DND-41 (cell line): ENCODE measurements at places on chromosomes 5 and 9.

DNA sequence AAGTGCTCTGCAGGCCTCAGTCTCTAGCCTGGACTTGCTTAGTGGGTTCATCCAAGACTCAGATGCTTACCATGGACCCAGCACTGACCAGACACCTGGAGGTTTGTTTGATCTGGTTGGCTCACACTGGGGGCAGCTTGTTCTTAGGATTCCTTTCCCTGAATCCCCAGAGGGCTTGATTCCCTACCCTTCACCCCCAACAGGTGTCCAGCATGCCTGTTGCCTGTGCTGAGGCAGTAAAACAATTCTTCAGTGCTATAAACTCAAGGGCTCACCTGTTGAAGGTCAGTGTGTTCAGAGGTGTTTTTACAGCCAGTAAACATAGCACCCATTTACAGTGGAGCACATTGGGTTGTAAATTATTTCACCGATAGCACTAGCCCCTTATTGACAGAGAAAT lies 123.8 kb upstream of the KLF4 start:
- H3K27ac ChIP-seq = no peak overlapping the region
- no peaks in the 10 kb centered on the region for H3K27me3 ChIP-seq
- H3K36me3 ChIP-seq = no peaks in the 10 kb centered on the region
- DNase-seq = no peak
- no peak overlapping the region for H3K4me3 ChIP-seq

- H3K36me3 ChIP-seq = peaks cover 11% of the 10 kb centered on the region
- peaks cover 7% of the 10 kb centered on the region for H3K27me3 ChIP-seq
- peaks cover 30% of the 10 kb centered on the region for H3K4me1 ChIP-seq
- peak; percentile 7 for DNase-seq
These were observed 687 bp downstream of the LYSMD3 start for GRCh38 chr5:90528601-90529193.

DNA sequence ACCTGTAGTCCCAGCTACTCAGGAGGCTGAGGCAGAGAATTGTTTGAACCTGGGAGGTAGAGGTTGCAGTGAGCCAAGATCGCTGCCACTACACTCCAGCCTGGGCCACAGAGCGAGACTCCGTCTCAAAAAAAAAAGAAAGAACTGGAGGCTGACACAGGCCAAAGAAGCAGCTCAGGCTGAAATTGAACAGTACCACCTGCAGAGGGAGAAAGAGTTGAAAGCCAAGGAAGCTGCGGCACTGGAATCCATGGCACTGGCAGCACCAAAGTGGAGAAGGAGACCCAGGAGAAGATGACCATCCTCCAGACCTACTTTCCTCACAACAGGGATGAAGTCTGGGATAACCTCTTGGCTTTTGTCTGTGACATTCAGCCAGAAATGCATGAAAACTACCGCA lies 11.3 kb upstream of the TMEM141 start:
- H3K36me3 ChIP-seq = no peaks in the 10 kb centered on the region
- DNase-seq = no peak
- H3K27me3 ChIP-seq = peaks cover 12% of the 10 kb centered on the region
- no peak overlapping the region for H3K27ac ChIP-seq
- no peak overlapping the region for H3K4me3 ChIP-seq

- no peak overlapping the region for H3K27ac ChIP-seq
- H3K4me3 ChIP-seq = no peak overlapping the region
- no peak for DNase-seq
- peaks cover 32% of the 10 kb centered on the region for H3K36me3 ChIP-seq
- peaks cover 15% of the 10 kb centered on the region for H3K4me1 ChIP-seq
These were observed 6.3 kb downstream of the C5orf15 start for GRCh38 chr5:133962131-133962530.

DNA sequence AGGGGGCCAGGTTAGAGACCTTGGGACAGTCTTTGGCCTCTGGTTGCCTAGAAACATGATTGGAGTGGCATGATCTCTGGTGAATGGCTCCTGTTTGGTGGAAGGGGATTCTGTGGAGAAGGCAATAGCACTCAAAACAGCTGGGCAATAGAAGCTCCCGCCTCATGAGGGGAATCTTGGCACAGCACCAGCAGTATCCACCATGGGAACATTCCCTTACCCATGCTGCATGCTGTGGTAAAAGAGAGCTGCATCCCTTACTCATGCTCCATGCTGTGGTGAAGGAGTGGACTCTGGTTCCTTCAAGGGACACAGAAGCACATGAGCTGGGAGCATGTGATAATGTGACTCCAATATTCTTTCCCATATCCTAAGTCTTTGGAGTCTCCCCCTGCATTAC lies 160.6 kb downstream of the PJA2 start:
- H3K4me3 ChIP-seq = no peak overlapping the region
- no peaks in the 10 kb centered on the region for H3K27me3 ChIP-seq
- H3K27ac ChIP-seq = no peak overlapping the region
- DNase-seq = no peak
- H3K36me3 ChIP-seq = no peaks in the 10 kb centered on the region
- H3K4me1 ChIP-seq = no peaks in the 10 kb centered on the region

DNA sequence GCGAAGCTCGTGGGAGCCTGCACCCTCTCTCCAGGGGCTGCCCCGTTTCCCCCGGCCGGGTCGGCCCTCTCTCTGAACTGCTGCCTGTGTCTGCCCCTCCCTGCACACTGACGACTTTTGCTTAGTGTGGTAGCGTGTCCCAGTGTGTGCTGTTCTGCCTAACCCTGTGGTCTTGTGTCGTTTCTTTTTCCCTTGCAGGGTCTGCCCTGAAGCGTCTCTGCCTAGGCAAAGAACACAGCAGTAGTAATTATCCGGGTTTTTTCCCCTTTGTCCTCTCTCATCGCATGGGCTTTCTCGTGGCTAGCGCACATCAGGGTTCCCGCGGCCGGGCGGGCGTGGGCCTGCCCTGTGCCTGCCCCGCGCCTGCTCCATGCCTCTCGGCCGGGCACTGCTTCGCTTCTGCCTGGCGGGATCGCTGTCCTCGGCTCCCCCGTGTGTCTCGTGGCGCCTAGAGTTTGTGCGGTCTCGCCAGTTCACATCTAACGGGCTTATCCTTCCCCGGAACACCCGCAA lies 122.7 kb downstream of the WNK2 start:
- no peaks in the 10 kb centered on the region for H3K27me3 ChIP-seq
- no peaks in the 10 kb centered on the region for H3K36me3 ChIP-seq
- H3K4me1 ChIP-seq = no peaks in the 10 kb centered on the region
- DNase-seq = no peak
- no peak overlapping the region for H3K27ac ChIP-seq

DNA sequence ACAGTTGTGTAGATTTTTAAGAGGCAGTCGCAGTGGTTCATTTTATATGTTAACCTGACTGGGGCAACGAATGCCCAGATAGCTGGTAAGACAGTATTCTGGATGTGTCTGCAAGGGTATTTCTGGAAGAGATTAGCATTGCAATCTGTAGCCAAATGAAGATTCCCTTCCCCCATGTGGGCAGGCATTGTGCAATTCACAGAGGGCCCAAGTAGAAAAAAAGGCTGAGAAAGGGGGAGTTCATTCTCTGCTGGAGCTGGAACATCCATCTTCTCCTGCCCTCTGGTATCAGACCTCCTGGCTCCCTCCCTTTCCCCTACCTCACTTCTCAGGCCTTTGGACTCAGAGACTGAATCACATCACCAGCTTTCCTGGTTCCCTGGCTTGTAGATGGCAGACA lies 70.6 kb downstream of the TENT4A start:
- H3K36me3 ChIP-seq = no peaks in the 10 kb centered on the region
- H3K4me1 ChIP-seq = no peaks in the 10 kb centered on the region
- H3K4me3 ChIP-seq = no peak overlapping the region

DNA sequence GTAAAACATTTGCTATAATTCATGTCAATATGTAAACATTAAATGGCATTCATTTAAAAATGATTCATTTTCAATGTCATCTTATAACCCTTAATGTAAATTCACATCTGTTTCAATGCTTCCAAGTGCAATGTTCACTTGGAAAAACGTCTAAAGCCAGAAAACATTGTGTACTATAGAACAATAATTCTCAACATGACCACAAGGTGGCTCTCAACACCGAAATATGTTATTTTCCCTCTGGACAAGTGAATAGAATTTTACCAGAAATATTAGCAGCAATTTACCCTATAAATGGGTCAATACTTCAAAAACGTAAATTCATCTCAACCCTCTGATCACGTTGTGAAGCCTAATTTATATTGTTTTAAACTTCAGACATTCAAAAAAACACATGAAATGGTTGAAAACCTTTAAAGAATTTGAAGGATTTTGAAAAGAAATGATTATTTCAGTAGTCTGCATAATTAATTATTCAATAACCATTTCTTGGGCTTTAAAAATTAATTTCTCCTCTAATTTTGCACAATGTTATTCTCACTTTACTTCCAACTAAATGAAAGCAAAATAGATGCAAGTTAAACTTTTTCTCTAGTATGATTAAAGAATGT lies 11.0 kb downstream of the CDH10 start:
- H3K4me3 ChIP-seq = no peak overlapping the region
- no peaks in the 10 kb centered on the region for H3K36me3 ChIP-seq
- no peak overlapping the region for H3K27ac ChIP-seq
